ENCODE measurements at places on chromosomes 6 and 20.

GRCh38 chr6:113330636-113330946, 526.6 kb upstream of the MARCKS start:
- DNase-seq: no peak

DNA sequence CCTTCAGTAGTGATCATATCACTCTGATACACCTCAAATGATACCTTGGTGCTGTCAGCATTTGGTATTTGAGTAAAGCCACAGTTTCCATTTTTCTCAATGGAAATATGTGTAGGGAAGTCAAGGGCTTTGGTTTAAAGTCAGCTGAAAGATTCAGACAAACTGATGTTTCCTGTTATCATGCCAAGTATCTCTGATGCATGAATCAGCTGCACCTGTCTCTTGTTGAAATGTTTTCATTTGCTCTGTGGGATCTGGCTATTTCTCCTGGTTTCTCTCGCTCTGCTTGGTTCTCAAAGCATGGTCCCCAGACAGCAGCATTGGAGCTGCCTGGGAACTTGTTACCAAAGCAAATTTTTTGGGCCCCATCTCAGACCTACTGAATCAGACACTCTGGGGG, 23.5 kb downstream of the ZFP64 start:
- no peak for DNase-seq

- DNase-seq: peak; percentile 41
Observed at GRCh38 chr6:75748743-75749538, at the start of gene MYO6. Gene MYO6, plus strand, starts transcription at chr6:75749239. Its CDS starts 68,309 bp downstream, at chr6:75817548.

DNA sequence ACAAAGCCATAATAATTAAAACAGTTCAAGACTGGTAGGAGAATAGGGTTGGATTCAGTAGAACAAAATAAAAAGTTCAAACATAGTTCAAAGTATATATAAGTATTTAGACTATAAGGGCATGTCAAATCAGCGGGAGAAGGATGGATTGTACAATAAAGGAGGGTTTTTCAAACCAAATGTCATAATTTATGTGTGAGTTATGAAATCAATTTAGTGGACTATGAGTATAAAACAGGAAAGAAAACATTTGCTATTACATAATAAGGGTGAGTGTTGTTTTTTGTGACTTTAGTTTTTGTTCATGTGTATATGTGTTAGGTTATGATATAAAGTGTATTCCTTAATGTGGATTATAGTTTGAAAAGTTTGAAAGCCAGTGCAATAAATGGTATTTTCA, 10.6 kb downstream of the ORC3 start:
- no peak for DNase-seq

GRCh38 chr6:39665861-39666260, 59.3 kb downstream of the KIF6 start:
- DNase-seq: no peak

DNA sequence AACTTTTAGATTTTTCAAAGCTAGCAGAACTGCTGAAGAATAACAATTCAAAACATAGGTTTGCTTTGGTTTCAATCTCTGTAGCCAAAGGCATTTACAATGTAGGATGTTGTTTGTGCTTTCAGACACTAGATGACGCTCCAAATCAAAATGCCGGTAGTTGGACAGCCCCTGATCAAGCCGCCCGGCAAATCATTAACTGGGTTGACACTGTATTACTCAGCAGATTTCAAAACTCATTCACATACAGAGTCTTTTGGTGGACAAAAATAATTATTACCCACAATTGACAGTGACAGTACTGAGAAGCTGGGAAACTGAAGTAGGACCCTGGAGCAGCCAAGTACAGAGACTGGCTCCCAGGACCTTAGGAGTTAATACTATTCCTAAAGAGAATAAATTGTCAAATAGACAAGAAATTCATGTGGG, 21.3 kb upstream of the HFE start:
- DNase-seq: peak; percentile 47

- DNase-seq: no peak
Observed at GRCh38 chr6:7390226-7390878, 744 bp downstream of the RIOK1 start.

GRCh38 chr6:145755682-145756081, 20.4 kb upstream of the EPM2A start:
- no peak for DNase-seq

DNA sequence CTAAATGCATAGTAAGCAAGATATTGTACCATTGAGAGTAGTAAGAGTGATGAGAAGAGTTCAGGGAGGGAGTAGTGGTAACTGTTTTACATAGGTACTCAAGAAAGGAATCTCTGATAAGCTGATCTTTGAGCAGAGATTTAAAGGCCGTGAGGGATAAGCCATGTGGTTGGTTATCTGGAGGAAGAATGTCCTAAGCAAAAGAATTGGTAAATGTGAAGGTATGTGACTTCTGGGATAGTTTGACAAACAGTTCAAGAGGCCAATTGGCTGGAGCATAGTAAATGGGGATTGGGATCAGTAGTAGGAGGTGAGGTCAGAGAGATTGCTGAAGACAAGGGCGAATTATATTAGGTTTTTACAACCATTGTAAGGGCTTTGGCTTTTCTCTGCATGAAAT, 40.1 kb downstream of the PLCB1 start:
- no peak for DNase-seq

- no peak for DNase-seq
Observed at GRCh38 chr6:123000244-123000770, 4.3 kb downstream of the CLVS2 start.

GRCh38 chr20:58892141-58892931, 39.8 kb downstream of the GNAS start:
- peak; percentile 72 for DNase-seq
